ENCODE measurements at places on chromosomes 12 and 14.

- peak; percentile 66 for DNase-seq
Measured at GRCh38 chr14:70714055-70714550, 72.4 kb downstream of the TTC9 start.

- DNase-seq, result no peak
Measured at GRCh38 chr12:82555699-82556098, 131.0 kb upstream of the TMTC2 start.

- DNase-seq, result no peak
Measured at GRCh38 chr12:117643971-117644370, 282.5 kb upstream of the NOS1 start.

DNA sequence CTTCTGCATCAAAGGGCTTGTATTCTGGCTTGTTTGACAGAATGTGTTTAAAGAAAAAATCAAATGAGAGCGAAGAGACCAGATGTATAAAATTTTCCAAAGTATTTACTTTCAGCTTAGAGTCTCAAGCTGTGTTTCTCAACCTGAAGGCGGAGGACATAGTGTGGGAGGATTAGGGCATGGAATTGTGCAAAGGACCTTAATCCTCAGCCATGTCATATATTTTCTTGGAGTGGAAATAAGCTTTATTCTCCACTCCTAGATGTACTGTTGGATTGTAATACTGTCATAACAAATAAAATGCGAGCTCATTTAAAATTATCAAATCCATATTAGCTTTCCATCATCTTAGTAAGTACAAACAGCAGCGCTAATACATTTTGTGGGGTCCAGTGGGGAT, 154.0 kb downstream of the PAH start:
- no peak for DNase-seq

GRCh38 chr14:63423889-63424288, 105.2 kb upstream of the GPHB5 start:
- DNase-seq, result no peak

DNA sequence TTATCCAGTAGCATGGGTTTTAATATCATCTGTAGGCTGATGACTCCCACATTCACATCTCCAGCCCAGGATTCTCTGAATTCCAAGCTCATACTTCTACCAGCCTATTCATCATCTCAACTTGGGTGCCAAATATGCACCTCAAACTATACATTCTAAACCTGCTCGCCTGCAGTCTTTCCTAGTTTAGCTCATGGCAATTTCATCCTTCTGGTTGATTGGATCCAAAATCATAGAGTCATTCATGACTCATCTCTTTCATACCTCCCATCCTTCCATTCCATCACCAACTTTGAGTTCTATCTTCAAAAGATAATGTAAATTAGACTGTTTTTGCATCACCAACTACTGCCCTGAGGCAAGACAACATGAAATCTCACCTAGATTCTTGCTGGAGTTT, 99.7 kb upstream of the EGLN3 start:
- no peak for DNase-seq

DNA sequence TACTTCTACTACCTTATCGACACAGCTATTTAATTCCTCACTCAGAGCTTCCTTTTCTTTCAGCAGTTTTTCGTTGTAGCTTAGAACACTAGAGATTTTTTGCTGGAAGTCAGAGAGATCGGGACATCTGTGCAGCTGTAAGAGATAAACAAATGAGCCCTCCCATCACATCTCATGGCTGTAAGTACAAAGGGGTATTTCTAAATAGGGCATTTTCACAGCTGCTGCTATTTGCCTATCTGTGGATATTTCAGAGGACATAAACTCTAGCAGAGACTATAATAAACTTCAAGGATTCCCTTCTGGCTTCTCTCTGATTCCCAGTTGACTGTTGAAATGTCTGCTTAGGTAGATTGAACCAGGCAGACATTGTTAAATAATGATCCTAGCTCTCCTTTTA, 76.1 kb upstream of the SAV1 start:
- no peak for DNase-seq

- DNase-seq, result peak; percentile 59
Measured at GRCh38 chr14:94128216-94128839, 1.1 kb downstream of the IFI27L2 start.

- DNase-seq, result no peak
Measured at GRCh38 chr12:92546259-92546634, 156.5 kb upstream of the PLEKHG7 start.

GRCh38 chr12:104303538-104304151, at the start of gene EID3:
Gene EID3 (plus strand): TSS chr12:104303739. CDS start chr12:104303935, 196 bp downstream.
- DNase-seq, result peak; percentile 96

- DNase-seq, result peak; percentile 42
Measured at GRCh38 chr14:103509864-103510723, 12.5 kb downstream of the CKB start.

- no peak for DNase-seq
Measured at GRCh38 chr12:70177631-70178030, 65.6 kb upstream of the CNOT2 start.

- no peak for DNase-seq
Measured at GRCh38 chr14:101780887-101781239, 19.4 kb downstream of the PPP2R5C start.

DNA sequence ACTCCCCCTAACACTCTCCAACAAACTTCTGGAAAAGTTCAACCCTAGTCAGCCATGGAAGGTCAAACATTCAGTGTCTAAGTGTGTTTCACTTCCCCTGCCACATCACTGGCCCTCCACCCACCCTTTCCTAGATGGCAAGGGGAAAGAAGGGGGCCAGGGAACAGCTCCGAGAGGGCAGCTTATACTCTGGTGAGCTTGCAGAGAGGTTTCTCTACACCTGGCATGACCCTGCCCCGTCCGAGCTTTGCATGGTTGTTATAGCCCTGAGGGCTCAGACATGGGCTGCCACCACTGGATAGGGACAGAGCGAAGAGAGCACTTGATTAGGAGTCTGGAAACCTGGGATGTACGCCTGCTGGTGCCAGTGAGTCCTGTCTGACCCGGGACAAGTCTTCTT, 4.0 kb downstream of the ACVRL1 start:
- peak; percentile 13 for DNase-seq

- no peak for DNase-seq
Measured at GRCh38 chr12:51362307-51362706, 15.8 kb upstream of the CELA1 start.

DNA sequence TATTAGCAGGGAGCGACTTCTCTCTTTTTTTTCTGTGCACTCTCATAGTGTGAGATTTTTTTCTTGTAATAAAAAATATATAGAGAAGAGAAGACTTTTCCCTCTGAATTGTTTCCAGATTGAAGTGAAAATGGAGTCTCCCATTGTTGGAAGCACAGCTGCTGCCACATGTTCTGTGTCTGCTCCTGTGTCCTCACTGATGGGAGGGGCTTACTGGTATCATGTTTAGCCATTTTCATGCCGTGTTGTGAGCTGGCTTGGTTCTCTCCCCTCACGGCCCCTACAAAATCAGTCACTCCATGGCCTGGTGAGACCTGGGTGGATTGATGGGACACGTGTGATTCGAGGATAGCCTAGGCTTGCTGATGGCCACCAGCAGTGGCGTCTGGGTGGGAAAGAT, 379.7 kb upstream of the DDHD1 start:
- no peak for DNase-seq

DNA sequence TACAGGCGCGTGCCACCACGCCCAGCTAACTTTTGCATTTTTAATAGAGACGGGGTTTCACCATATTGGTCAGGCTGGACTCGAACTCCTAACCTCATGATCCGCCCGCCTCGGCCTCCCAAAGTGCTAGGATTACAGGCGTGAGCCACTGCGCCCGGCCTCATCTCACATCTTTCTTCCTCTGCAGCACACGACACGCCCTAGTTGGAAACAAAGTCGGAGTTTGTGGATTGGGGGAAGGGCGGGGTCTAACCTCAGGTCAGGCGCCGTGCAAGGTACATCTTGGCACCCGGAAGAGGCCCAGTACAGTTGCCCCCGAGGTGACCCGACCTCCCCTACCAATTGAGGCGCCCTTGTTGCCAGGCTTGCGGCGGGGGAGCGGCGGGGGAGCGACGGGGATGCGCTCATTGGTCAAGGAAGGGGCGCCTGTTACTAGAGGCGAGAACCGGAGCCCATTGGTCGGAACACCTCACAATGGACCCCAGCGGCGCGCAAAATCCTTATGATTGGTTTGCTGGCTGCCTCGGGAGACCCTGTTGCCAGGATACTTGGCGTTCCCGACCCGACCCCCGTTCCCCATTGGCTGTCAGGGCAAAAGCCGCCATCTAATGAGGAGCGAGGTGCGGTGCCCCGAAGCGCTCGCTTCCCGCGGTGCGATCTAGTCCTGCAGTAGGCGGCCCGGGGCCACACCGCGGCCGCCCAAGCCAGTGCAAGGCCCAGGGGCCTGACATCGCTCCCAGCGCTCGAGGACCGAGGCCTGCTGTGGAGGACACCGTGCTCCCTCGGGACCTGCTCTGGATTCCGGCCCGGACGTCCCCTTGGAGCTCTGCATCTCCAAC, at the start of gene REC8:
Gene REC8 (plus strand): TSS at position 659 of the 839 bp plus-strand sequence. CDS start 473 bp downstream, outside the sequence.
- peak; percentile 88 for DNase-seq

- DNase-seq, result no peak
Measured at GRCh38 chr12:3155702-3156370, 78.7 kb downstream of the TSPAN9 start.

- DNase-seq, result no peak
Measured at GRCh38 chr14:55819610-55820304, 239.8 kb downstream of the KTN1 start.

GRCh38 chr12:49228653-49229052, 36.2 kb upstream of the TUBA1C start:
- DNase-seq, result no peak

DNA sequence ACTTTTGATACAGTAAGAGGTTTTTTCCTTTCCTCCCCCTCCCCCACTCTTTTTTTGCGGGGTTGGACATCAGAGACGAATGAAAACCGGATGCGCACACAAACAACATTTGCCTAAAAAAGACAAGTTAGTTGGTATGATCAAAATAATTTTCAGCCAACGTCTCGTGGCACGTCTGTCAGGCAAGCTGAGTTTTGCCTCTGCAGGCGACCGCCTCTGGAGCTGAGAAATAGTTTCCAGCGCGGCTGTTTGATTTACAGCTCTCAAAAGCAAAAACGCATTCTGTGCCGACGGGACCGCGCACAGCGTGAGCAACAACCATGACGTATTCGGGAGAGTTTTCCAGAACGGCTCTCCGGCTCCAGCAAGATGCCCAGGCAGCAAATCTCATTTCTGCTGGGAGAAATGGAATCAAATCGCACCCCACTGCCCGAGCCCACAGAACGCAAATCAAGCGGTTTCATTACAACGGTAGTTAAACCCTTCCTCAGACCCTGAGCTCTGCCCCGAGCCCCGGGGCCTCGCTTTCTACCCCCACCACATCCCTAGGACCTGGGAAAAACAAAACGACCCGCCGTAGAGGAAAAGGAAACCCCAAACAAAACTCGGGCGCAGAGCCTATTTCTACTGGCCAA, 14.2 kb upstream of the CALM1 start:
- DNase-seq, result peak; percentile 90

DNA sequence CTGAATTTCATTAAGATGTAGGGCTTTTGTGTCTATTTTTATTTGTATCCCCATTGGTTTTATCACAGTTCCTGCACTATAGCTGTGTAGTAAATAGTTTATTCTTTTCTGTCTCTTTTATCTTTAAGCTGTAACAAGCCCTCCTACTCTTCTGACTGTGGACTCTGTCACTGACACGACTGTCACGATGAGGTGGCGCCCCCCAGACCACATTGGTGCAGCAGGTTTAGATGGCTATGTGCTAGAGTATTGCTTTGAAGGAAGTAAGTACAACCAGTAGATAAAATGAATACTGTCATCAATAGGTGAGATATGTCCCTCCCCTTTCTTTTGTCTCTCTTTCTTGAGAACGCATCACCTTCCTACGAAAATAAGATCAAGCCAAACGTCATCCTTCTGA, 34.1 kb upstream of the CHPT1 start:
- DNase-seq, result no peak

DNA sequence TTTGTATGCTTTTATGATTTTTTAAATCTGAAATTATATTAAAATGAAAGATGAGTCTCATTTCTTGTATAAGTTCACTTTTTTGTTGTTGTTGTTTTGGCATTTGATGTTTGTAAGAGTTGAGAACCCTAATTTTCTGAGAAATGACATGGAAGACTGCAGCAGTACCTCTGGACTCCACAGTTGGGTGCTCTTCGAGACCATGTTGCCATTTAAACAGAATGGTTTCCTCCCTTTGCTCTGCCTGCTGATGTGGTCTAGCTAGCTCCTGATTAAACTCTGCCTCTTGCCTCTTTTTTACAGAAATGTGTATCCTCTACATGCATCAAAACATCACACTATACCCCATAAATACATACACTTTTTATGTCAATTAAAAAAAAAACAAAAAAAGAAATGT, 5.8 kb upstream of the LTA4H start:
- no peak for DNase-seq

DNA sequence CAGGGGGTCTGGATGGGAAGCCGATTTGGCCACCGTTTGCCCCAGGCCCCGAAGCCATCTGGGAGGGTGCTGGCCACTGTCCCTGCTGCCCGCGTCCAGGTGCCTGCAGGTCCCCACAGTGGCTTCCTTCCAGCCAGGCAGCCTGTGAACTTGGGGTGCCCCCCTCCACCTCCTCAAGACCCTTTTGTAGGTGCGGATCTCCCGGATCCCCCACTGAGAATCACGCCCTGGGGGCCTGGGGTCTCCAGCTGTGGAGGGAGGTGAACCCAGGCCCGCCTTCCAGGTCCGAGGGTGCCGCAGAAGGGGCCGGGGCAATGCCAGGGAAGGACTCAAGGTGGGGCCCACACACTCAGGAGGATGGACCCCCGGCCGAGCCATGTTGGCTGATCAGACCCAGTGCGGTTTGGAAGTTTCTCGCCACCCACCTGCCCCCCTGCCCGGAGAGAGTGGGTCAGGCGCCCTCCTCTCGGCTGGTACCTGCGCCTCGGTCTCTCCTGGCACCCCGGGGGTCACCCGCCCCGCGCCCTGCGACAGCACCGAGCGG, 1.7 kb downstream of the MMP17 start:
- DNase-seq, result peak; percentile 61

DNA sequence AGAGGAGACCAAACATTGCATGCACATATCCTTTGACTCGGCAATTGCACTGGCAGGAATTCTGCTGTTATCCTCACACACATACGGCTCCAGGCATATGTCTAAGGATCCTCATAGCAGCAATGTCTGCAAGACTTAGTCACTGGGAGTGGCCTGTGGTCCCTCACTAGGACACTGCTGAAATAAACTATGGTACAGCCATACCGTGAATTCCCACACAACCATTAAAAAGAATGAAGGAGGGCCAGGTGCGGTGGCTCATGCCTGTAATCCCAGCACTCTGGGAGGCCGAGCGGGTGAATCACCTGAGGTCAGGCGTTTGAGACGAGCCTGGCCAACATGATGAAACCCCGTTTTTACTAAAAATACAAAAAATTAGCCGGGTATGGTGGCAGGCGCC, 105.1 kb downstream of the ZFP36L1 start:
- no peak for DNase-seq

GRCh38 chr12:61525331-61525730, 734.9 kb upstream of the USP15 start:
- DNase-seq, result no peak

GRCh38 chr12:26520109-26520508, 312.9 kb downstream of the ITPR2 start:
- DNase-seq, result no peak

- no peak for DNase-seq
Measured at GRCh38 chr14:58563978-58564377, 73.8 kb upstream of the DACT1 start.

Data from activated effector memory CD4-positive, alpha-beta T cell treated with anti-CD3 and anti-CD28 coated beads, Interleukin-2, amount 50 U/mL, for 16 hours (primary cell).